ENCODE measurements at places on chromosomes 7 and 10. TPM values are rescaled to one million over a fixed set of nuclear protein-coding genes. Genes with fewer than 3 reads are reported as not detected.

Gene PDZD7
- total RNA-seq: 1.4 TPM

Gene PTN
- total RNA-seq: not detected

Gene CUZD1
- total RNA-seq: 4.1 TPM

Gene C10orf67
- not detected for total RNA-seq

Gene CTAGE15
- total RNA-seq: not detected

Gene STEAP2
- total RNA-seq: not detected

Gene TMEM130
- not detected for total RNA-seq

Gene CRHR2
- not detected for total RNA-seq

Gene ADGRA1
- not detected for total RNA-seq

Gene IL6
- not detected for total RNA-seq

Gene AASS
- total RNA-seq: 4.3 TPM

Gene AGBL3
- 12.7 TPM for total RNA-seq

Gene ACTL6B
- not detected for total RNA-seq

Gene PRXL2A
- 10.2 TPM for total RNA-seq

Gene CACNB2
- not detected for total RNA-seq

Gene WEE2
- total RNA-seq: not detected

Gene MCM7
- total RNA-seq: 161 TPM

Gene HTR5A
- total RNA-seq: not detected

Data from naive thymus-derived CD8-positive, alpha-beta T cell (primary cell).